ENCODE measurements at places on chromosomes 3 and 15.

DNA sequence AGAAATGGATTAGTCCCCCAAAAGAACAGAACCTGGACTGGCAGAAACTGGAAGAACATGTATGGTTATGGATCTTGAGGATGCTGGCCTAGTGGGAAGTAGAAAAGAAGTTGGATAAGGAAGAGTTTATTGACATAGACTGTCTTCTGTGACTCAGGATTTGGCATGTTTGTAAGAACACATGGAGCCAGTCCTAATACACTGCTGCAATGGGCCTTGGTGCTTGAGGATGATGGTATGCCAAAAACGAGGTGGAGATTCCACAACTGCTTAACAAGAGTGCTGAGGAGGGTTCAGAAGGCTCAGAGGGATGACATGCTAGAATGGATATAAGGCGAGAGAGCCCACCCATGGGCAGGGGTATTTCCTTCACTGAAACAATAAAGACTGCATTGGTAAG, 22.4 kb downstream of the LZTFL1 start:
- DNase-seq: no peak

GRCh38 chr3:119627461-119627860, 29.8 kb downstream of the PLA1A start:
- peak; percentile 79 for DNase-seq

GRCh38 chr15:80945605-80946004, 44.0 kb downstream of the MESD start:
- DNase-seq: no peak

GRCh38 chr3:105356988-105357387, 9.7 kb upstream of the ALCAM start:
- peak; percentile 47 for DNase-seq

DNA sequence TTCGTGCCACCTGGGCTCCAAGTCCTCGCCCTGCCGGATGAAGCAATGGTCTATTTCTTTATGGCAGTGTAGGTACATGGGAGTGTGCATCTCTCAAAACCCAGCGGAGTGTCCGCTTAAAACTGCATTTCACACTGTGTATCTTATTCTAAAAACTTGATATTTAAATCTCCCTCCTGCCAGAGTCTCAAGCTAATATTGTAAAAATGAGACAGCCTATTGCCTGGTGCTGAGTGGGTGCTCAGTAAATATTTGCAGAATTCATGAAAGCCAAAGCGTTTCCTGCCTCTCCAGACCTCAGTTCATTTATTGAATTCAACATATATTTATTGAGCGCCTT, 330 bp upstream of the TBC1D2B start:
- no peak for DNase-seq

Measured in suppressor macrophage (primary cell).